Stimulated activated CD4-positive, alpha-beta T cell treated with anti-CD3 and anti-CD28 coated beads, Interleukin-15, amount 100 ng/mL, for 1 hour (primary cell): ENCODE measurements at places on chromosomes 2 and 18.

DNA sequence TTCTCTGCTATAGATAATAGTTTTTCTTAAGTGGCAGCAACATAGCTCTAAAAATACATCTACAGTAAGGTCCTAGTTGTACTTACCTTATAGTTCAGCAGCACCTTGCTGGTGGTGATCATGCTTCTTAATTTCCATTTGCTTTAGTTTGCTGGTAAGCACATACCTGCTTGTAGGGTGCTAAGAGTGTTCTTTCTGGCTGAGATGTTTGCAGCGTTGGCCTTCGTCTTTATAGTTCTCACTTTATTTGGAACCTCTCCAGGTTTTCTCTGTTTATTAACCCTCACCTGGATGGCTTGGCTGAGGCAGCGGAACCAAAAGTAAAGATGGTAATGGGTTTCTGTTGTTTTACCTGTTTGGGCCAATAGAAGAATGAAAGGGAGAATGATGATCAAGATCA is 123.6 kb upstream of the EFEMP1 start:
- no peak for DNase-seq

GRCh38 chr2:230957756-230958391 is 32.8 kb upstream of the GPR55 start:
- no peak for DNase-seq

DNA sequence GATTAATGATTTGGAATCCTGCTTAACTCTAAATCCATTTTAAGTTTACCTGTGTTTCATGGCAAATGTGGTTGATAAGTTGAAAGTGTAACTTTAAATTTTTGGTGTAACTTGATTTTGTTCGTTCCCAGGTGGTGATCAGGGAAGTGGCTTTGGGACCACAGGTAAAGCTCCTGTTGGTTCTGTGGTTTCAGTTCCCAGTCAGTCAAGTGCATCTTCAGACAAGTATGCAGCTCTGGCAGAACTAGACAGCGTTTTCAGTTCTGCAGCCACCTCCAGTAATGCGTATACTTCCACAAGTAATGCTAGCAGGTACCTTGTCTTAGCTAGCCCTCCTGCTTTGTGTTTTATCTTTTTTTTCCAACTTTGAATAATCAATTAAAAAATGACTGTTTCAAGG is 62.8 kb downstream of the AGFG1 start:
- no peak for DNase-seq

DNA sequence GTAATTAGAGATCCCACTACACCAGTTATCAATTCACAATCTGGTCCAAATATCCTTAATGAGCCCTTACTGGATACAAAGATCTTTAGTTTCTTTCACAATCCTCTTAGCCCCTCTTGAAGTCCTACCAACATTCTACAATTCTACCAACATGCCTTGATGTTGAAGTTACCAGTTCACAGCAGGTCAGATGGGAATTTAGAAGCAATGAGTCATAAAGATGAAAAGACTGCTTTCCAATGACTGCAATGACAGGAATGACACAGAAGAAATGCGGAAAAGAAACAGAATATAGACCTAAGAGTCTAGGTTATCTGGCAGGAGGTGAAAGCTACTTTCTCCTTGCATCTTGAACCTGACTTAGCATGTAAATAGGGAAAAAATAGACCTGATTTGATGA is 24.5 kb downstream of the RTTN start:
- DNase-seq, result no peak

- DNase-seq, result no peak
Measured at GRCh38 chr18:51561821-51562220, 364.3 kb upstream of the MEX3C start.

- no peak for DNase-seq
Measured at GRCh38 chr18:9918016-9918680, 4.3 kb downstream of the VAPA start.

DNA sequence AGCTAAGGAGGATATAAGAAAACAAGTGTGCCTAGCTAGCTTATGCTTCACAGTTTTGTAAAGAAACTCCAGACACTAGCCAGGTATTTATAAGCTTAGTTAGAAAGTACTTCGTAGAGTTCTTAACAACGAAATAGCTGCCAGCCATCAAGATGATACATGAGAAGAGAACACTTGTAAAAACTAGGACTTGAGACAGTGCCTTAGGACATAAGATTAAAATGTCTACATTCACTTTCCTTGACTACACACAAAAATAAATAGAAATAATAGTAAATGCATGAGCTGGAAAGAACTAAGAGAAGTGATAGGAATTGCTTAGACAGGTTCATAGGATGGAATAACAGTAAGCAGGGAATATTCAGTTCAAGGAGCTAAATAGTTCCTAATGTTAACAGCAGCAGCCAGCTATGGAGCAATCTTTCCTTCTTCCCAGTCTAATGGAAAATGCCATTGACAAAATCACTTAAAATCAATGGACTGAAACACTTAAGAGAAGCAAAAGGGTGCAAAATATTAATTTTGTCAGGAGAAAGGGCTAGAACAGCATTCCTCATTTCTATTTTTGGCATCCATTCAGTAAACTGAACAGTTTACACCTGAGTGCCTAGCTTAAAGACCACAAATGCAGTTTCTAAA is 186.6 kb downstream of the PDE11A start:
- DNase-seq, result no peak

DNA sequence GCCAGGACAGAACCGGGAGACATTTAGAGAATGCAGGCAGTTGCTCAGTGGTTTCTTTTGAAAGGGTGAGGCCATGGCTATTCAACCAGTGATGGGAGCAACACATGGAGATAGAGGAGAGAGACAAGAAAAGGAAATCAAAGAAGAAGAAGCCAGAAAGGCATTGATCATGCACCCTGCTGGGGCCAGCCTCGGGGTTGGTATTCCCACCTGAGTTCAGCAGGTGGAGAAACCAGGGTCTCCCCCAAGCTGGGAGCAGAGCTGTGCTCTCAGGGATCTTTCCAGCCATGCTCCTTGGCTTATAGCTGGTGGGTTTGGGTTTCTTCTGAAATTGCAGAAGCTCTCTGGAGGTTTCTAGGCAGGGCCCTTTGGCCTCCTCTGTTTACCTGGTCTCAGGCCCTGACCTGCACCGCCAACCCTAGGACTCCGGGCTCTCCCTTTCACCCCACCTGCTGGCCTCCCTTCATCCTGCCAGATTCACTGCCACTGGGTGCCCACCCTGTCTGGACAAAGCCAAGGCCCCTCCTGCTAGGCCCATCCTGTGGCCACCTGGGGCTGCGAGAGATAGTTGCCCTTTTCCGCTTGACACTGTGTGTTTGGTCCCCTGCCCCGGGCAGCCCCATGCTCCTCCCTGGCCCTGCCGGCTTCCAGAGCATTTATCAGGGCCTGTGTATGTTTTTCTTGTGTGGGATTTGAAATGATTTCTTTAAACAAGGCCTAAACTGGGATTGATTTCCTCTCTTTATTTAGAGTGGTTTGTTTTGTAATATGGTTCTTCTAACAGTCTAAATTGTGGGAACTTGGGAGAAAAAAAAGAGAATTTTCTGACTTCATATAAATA is 126.7 kb downstream of the DDX1 start:
- no peak for DNase-seq

GRCh38 chr2:57207191-57207590 is 839.4 kb upstream of the VRK2 start:
- no peak for DNase-seq

DNA sequence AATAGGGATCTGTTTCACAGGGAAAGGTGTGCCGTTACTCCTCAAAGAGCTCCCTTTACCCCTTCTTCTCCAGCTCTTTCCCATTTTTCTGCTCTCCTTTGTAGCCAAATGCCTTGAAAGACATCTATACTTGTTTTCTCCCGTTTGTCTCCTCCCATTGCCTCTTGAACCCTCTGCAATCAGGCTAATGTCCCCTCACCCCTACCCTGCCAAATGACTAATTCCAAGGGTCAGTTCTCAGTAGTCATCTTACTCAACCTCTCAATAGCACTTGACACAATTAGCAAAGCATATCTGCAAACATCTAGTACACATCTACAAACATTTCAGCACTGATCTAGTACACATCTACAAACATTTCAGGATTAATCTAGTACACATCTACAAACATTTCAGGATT is 12.6 kb downstream of the MRO start:
- DNase-seq, result no peak

- DNase-seq, result no peak
Measured at GRCh38 chr18:11857177-11857887, 6.1 kb downstream of the CHMP1B start.

DNA sequence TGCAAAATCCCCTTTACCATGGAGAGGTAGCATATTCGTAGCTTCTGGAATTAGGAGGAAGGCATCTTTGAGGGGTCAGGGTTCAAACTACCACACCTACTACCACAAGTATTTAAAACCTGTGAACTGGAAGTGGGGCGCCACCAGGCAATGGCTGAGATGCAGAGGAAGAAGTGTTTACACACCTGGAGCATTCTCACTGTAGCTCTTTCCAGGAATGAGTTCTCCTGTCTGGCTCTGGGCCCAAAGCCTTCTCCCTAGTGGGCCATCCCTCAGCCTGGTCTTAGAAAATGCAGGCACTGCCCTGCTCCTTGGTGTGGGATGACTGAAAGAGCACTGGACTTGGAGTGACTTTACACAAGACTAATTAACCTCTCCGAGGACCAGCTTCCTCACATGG is 30.7 kb upstream of the FOXI3 start:
- no peak for DNase-seq
